ENCODE measurements at places on chromosomes 5 and 9.

DNA sequence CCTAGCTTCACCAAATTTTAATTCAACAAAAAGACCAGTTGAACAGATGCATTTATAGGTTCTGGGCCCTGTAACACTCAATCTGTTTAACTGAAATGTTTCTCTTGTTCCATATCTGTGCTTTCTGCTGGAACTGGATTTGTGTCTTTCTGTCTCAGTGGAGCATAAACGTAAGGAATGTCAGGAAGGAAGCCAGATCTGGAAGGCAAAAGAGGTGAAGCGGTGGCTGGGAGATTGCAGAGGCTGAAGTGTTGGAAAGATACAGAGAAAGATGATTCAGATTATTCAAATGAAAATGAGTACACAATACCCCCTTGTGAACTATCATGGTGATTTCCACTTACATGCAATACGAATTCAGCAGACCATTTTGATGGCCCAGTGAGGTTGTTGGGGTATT, 406.8 kb downstream of the BRINP1 start:
- DNase-seq: no peak

- DNase-seq: no peak
Observed at GRCh38 chr9:130396581-130396980, 48.2 kb upstream of the ASS1 start.

GRCh38 chr5:133450286-133450685, 162.1 kb downstream of the FSTL4 start:
- DNase-seq: no peak

GRCh38 chr9:131641618-131642495, 96.5 kb downstream of the PRRT1B start:
- DNase-seq: no peak

DNA sequence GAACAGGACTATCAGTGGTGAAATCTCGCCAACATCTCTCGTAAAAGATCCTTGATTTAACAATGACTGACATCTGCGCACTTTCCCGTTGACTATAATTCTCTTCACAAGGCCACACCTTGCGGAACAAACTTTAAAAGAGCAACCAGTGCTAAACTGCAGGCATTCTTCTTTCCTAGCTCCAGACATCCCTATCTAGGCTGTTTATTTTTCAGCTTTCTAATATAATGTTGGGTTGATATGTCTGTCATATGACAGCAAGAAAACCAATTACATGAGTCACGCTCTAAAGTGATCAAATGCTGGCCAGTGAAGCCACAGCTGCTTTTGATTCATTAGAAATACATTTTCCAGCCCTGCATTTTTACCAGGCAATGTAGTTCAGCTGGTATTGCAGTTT, 162.5 kb downstream of the ELAVL2 start:
- DNase-seq: no peak

GRCh38 chr9:116276196-116276493, 122.6 kb downstream of the PAPPA start:
- no peak for DNase-seq

DNA sequence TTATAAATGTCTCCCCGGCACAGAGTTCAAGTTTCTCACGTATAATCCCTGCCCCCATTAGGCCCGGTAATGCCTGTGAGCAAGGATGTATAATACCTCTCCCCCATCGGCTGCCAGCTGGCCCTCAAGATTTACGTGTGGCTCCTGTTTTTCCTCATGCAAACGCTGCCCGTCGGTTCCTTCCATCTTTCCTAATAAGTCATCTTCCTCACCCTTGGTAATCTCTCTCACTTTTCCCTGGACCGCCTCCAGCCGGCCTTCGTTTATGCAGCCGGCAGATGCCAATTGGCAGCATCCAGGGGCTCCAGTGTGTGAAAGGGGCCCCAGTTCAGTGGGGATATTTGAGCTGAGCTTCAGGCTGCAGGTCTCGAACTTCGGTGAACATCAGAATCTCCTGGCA, 86.5 kb upstream of the NEURL1B start:
- no peak for DNase-seq

DNA sequence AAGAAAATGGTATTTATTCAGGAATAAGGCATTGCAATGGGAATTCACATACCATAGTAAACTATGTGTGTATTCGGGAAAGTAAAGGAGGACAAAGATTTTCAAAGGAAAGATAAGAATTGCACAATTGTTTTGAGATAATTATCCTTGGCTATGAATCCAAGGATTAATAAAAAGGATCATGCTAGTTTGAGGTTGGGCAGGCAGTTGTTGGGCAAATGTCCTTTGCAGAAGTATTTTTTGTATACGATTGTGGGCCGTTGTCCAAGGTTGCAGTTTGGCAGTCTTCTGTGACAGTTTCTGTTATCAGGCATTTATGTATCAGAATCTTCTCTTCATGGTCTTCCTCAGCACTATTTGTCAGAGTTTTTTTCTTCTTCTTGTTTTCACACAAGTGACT, 10.6 kb upstream of the UBAP2 start:
- no peak for DNase-seq

GRCh38 chr5:131221008-131221703, 42.7 kb upstream of the CDC42SE2 start:
- no peak for DNase-seq

- no peak for DNase-seq
Observed at GRCh38 chr5:175035882-175036533, 311.6 kb downstream of the MSX2 start.

DNA sequence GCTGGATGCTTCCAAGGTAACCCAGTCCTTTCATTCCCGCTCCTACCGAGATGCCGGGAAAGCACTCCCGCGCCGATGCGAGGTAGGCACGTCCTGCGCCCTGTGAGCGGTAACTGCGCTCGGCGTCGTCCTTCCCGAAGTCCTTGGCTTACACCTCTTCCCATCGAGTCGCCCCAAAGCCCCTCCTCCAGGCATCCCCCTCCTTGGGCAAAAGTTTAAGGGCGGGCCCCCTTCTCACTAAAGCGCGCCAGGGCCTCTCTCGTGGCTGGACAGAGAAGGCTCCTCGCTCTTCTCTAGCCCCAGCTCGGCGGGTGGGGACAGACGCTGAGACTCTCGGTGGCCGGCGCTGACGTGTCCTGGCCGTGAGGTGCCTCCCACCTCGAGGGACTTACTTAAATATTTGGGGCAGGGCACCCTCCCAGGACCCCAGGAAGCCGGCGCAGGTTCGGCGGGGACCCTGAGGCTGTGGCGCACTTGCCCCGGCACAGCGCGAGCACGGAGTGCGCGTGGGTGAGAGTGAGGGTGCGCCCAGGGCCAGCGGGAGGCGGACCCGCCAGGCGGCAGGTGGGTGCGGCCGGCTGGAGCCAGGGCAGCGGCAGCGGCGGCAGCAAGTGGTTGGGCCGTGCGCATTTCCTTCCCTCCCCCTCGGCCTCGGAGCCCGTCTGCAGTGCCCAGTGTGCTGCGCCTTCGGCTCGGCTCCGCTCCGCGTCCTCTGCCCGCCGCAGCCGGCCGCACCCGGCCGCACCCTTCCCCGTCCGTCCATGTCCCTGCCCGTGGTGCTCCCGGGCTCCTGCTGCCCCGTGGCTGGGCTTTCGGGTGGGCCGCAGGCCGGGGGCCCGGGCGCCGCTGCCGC, at the start of gene ENTREP1:
Gene ENTREP1, plus strand, starts transcription at position 667 of the 853 bp plus-strand sequence. Its CDS starts 95 bp downstream, at position 762.
- peak; percentile 25 for DNase-seq

- no peak for DNase-seq
Observed at GRCh38 chr5:147441191-147441695, 68.6 kb downstream of the DPYSL3 start.

- no peak for DNase-seq
Observed at GRCh38 chr9:122206118-122207046, 22.4 kb downstream of the LHX6 start.
